ENCODE measurements at places on chromosomes 4 and X. TPM values are rescaled to one million over a fixed set of nuclear protein-coding genes. Genes with fewer than 3 reads are reported as not detected.

The ZFYVE28 gene
- total RNA-seq = 10.0 TPM

The GASK1B gene
- not detected for total RNA-seq

The ARHGEF6 gene
- 77.9 TPM for total RNA-seq

The TRPC5OS gene
- total RNA-seq = not detected

- H3K36me3 ChIP-seq = no peaks in the 10 kb centered on the region
- DNase-seq = no peak
- no peak overlapping the region for H3K27ac ChIP-seq
- no peaks in the 10 kb centered on the region for H3K27me3 ChIP-seq
- no peak overlapping the region for H3K4me3 ChIP-seq
These were observed 563.9 kb downstream of the GRXCR1 start for GRCh38 chr4:43456383-43456782.

- no peak for DNase-seq
- H3K27me3 ChIP-seq = no peaks in the 10 kb centered on the region
- H3K4me1 ChIP-seq = peaks cover 2% of the 10 kb centered on the region
- H3K36me3 ChIP-seq = peaks cover 35% of the 10 kb centered on the region
These were observed 89.5 kb downstream of the PTTG2 start for GRCh38 chr4:38049545-38050170.

- no peak overlapping the region for H3K27ac ChIP-seq
- no peak for DNase-seq
- no peaks in the 10 kb centered on the region for H3K27me3 ChIP-seq
- H3K4me3 ChIP-seq = no peak overlapping the region
- H3K4me1 ChIP-seq = no peaks in the 10 kb centered on the region
These were observed 7.9 kb upstream of the ATRX start for GRCh38 chrX:77793946-77794345.

GRCh38 chrX:73728602-73729001, 165.6 kb downstream of the CHIC1 start:
- DNase-seq = no peak
- H3K27ac ChIP-seq = no peak overlapping the region
- no peaks in the 10 kb centered on the region for H3K36me3 ChIP-seq
- H3K4me3 ChIP-seq = no peak overlapping the region

- peak overlapping the region; percentile 96 for H3K4me3 ChIP-seq
- no peaks in the 10 kb centered on the region for H3K27me3 ChIP-seq
- peaks cover 37% of the 10 kb centered on the region for H3K36me3 ChIP-seq
- H3K4me1 ChIP-seq = peaks cover 49% of the 10 kb centered on the region
- DNase-seq = peak; percentile 34
- H3K27ac ChIP-seq = peak overlapping the region; percentile 95
These were observed 1.0 kb downstream of the CNOT6L start for GRCh38 chr4:77818073-77818601.

GRCh38 chrX:2955281-2955680, 26.1 kb upstream of the ARSD start:
- H3K4me3 ChIP-seq = no peak overlapping the region
- no peaks in the 10 kb centered on the region for H3K36me3 ChIP-seq
- H3K27me3 ChIP-seq = no peaks in the 10 kb centered on the region
- no peak overlapping the region for H3K27ac ChIP-seq

DNA sequence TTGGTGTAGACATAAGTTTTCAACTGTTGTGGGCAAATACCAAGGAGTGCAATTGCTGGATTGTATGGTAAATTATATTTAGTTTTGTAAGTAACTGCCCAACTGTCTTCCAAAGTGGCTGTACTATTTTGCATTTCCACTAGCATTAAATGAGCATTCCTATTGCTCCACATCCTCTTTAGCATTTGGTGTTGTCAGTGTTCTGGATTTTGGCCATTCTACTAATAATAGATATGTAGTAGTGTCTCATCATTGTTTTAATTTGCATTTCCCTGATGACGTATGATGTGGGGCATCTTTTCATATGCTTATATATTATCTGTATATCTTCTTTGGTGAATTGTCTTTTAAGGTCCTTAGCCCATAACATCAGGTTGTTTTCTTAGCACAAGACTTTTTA, 17.3 kb downstream of the PGAM4 start:
- H3K36me3 ChIP-seq = peaks cover 8% of the 10 kb centered on the region
- DNase-seq = no peak
- H3K4me1 ChIP-seq = peaks cover 6% of the 10 kb centered on the region

- no peaks in the 10 kb centered on the region for H3K4me1 ChIP-seq
- H3K36me3 ChIP-seq = no peaks in the 10 kb centered on the region
- no peak overlapping the region for H3K4me3 ChIP-seq
- no peaks in the 10 kb centered on the region for H3K27me3 ChIP-seq
- DNase-seq = no peak
These were observed 3.5 kb downstream of the S100G start for GRCh38 chrX:16653424-16653823.

DNA sequence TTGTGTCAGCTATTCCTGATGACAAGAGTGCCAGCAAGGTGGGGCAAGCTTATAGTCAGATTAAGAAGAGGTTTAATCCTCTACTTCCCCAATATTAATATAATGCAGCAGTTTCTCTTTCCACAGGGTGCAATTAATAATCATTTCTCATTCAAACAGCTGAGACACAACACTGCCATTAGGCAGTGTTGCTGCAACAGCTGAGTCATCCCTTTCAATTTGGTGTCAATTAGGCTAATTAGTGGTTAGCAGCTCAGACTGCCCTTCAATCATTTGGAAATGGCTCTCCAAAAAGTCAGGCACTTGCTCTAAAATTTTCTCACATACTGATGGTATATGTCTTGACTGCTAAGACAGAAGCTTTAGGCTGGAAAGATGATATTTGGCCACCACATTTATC, 265.7 kb upstream of the FAM241A start:
- no peaks in the 10 kb centered on the region for H3K27me3 ChIP-seq
- no peak for DNase-seq
- no peak overlapping the region for H3K27ac ChIP-seq
- no peaks in the 10 kb centered on the region for H3K36me3 ChIP-seq
- no peak overlapping the region for H3K4me3 ChIP-seq
